HT1080 (cell line): ENCODE measurements at places on chromosomes 2 and 18. TPM values are rescaled to one million over a fixed set of nuclear protein-coding genes. Genes with fewer than 3 reads are reported as not detected.
A peak's percentile ranks its signal among the peaks of the same experiment; 100 is the strongest.

DNA sequence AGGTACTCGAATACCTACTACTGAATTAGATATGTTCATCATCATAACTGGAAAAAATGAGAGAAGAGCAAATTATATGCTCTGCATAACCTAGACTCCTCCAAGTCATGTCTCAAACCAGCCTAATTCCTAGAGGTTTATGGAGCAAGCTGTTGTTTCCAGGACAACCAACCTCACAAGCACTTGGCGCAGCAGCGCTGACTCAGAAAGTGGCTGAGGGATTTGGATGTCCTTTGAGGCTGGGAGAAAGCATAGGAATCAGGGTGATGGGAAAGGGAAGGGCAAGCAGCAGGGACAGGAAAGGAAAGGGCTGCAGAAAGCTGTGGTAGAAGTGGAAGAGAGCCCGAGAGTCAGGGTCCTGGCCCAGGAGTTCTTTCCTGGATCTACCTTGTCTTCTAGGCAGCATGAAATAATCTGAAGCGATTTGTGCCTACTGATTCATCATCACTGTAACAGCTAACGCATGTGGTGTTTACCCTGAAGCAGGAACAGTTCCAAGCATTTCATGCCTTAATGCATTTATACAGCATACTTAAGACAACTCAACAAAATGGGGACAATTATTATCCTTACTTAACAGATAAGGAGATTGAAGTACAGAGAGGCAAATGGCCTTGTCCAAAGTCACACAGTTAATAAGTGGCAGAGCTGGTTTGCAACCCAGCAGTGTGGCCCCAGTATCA is 3.7 kb downstream of the PLEK start:
- DNase-seq: peak; percentile 87

DNA sequence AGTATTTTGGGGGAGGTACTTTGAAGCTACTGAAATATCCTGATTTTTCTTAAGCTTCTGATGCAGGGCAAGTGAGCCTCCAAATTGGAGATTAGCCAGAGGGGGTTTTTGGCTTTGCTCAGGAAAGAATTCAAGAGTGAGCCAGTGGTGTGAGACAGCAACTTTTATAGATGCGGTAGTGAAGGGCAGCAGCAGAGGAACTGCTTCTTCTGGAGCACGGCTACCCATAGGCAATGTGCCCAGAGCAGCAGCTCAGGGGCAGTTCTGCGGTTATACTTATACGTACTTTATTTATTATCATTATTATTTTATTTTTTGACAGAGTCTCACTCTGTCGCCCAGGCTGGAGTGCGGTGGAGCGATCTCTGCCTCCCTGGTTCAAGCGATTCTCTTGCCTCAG is 19.8 kb upstream of the NT5DC4 start:
- DNase-seq: no peak

GRCh38 chr2:44267796-44268648 is 7.3 kb upstream of the SLC3A1 start:
- peak; percentile 38 for DNase-seq

DNA sequence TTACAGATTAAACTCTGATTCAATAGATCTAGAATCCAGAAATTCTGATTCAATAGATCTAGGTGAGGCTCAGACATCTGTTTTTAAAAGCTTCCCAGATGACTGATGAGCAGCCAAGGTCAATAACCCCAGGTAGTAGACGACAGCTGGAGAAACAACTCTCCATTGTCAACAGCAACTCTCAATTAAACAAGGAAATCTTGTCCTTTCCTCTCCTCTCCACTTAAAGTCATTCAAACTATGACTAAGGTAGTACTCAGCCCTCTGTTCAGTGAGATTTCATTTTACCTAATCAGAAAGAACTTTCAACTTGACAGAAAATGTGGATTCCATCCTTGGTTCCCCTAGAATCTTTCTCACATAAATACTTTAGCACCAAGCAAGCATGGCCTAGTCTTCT is 94.6 kb upstream of the SCG2 start:
- DNase-seq: peak; percentile 85

DNA sequence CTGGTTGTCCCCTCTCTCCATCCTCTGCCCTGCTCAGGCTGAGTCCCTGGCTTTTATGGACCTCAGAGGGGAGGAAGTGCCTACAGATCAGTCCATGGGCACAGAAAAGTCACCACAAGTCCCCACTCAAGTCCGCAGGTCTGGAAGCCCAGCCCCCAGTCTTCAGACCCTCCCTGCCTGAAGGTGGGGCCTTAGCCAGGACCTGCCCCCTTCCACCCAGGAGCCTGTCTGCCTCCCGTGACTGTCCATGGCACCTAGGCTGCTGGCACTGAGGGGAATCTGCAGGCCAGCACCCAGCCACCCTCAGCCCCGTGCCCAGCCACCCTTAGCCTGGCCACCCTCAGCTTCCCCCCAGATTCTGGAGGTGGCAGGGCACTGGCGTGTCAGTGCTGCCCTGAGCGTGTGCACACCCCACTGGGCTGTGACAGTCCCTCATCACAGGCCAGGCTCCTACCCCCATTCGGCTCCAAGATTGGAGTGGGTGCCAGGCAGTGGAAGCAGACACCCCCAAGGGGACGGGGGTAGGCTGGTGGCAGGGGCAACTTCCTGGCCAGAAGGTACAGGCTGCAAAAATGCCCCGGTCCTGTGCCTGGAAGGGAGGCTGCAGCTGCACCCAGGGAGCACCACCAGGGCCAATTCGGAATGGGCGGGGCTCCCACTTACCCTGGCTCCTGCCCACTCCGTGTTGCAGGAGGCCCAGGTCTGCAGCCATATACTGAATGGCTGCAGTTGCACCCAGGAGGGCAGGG is 154.7 kb upstream of the RMP24 start:
- no peak for DNase-seq

GRCh38 chr2:181973171-181973783 is 12.4 kb upstream of the PPP1R1C start:
- no peak for DNase-seq

DNA sequence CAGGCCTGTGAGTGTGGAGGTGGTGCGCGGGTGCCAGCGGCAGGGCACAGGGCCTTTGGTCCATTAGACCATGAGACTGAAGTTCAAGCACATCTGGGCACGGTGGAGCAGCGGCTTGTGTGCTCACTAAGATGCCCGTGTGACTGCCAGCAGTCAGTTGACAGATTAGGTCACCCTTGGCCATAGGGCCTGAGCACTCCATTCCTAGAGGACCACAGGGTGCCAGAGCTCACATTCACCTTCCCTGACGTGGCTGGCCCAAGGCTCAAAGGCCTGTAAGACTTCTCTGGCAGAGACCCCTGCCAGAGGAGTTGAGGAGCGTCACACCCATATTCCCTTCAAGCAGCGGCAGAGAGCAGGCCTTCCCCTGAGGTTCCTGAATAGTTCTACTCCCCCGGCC is 650 bp downstream of the LHCGR start:
- DNase-seq: no peak

- DNase-seq: peak; percentile 77
Observed at GRCh38 chr2:157839162-157839801, 36.8 kb downstream of the ACVR1 start.

DNA sequence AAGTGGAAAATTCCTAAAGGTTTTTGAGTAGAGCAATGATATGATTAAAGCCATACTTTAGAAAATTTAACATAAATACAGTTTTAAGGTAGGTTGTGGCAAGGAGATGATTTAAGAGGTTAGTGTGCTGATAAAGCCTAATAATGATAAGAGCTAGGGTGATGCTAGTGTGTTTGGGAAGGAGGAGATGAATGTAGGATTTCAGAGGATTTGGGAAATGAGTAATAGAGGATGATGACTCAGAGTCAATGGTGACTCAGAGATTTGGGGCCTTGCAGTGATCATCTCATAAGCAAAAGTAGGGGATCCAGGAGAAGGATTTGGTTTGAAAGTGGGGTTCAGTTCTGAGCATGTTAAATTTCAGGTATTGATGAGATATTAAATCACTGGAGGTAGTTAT is 23.3 kb downstream of the STAMBP start:
- DNase-seq: peak; percentile 95

GRCh38 chr2:43294973-43295603 is 68.7 kb upstream of the ZFP36L2 start:
- no peak for DNase-seq

DNA sequence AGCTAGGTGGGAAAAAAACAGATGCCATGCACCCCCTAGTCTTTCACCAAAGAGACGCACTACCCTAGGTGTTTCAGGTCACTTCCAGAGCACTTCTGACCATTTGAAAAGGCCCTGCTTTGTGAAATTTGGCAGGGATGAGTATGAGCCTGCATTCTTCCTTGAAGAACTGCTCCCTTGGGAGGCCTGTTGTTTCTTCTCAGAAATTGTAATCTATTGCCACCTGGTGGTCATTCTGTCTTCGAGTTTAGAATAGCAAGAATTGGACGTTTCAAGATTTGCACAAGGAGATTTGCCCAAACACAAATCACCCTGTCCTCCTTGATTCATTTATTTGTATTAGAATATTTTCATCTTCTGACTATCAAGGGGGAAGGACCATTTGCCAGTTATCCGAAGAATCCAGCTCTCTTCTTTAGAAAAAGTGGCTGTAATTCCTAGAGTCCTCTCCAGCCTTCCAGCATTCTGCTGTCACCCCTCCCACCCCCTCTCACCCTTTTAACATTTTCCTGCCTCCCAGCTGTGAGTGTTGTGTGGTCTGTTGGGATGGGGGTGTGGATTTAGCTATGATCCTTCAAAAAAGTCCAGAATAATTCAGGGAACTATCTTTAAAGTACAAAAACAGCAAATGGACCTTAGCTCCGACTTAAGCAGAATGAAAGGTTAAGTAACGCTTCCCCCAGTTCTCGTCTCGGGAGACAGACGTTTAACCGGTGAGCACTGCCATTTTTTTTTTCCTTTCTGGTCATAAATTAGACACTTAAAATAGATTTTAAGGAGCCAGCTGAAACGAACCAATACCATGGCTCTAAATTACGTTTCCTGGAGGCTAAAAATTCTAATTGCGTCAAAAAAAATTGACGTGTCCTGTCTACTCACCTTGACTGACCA is 3.7 kb upstream of the GAD1 start:
- DNase-seq: peak; percentile 57

- DNase-seq: no peak
Observed at GRCh38 chr2:227570615-227571014, 28.1 kb upstream of the SCYGR2 start.

GRCh38 chr2:15833731-15834130 is 106.6 kb upstream of the MYCN start:
- DNase-seq: no peak

- DNase-seq: no peak
Observed at GRCh38 chr18:44811572-44812125, 131.0 kb downstream of the SETBP1 start.

- peak; percentile 12 for DNase-seq
Observed at GRCh38 chr2:236512267-236512666, 57.4 kb upstream of the ACKR3 start.

DNA sequence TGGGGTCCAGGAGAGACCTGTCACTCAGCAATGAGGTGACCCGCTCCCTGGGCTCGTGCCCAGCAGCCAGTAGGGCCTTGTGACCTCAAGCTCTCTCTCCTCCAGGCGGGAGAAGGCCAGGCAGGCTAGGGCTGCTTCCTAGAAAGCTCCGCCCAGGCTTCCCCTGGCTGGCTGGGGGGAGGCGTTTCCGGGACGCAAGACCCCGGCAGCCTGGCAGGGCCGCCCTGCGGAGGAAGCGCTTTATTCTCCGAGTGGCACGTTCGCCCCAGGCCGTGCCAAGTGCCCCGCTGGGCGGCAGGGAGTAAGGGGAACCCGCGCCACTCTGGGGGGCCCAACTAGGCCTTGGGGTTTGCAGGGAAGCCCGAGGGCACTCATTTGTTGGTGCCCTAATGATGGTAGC is 21.2 kb upstream of the EPAS1 start:
- DNase-seq: no peak

- peak; percentile 98 for DNase-seq
Observed at GRCh38 chr2:77161009-77161408, 361.2 kb downstream of the LRRTM4 start.

GRCh38 chr18:74353169-74353775 is 37.6 kb downstream of the C18orf63 start:
- peak; percentile 74 for DNase-seq

DNA sequence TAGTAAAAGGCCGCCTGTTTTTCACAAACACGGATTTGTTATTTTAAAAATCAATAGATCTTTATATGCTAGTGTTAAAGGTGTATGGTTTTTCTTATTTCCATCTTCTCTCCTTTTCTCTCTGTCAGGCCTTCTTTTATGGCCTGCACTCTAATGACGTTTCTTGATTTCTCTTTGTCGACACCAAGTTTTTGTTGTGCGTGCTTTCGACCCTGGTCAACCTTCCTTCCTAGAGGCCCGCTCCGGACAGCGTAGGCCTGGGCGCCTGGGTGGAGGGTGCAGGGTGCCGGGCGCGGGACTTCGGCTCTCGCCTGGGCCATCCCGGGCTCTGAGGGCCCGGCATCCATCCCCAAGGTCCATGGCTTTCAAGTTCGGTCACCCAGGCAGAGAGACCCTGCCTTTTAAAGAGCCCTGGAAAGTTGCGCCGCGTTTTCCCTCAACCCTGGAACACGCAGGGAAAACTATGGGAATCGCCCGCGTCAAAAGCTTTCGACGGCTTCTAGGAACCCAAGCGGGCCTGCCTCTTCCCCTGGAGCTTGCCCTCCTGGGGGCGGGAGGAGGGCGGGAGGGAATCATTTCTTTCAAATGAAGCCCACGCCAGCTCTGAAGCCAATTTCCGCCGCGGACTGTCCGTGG is 4.1 kb upstream of the SATB2 start:
- no peak for DNase-seq

- no peak for DNase-seq
Observed at GRCh38 chr2:218028562-218029348, 26.0 kb upstream of the TNS1 start.

- peak; percentile 36 for DNase-seq
Observed at GRCh38 chr2:241636182-241637017, 558 bp downstream of the THAP4 start.

GRCh38 chr18:63559567-63560491 is 17.7 kb downstream of the SERPINB12 start:
- DNase-seq: no peak

GRCh38 chr2:147320146-147320545 is 524.7 kb upstream of the ACVR2A start:
- peak; percentile 7 for DNase-seq

- no peak for DNase-seq
Observed at GRCh38 chr2:240368781-240369331, 66.6 kb upstream of the GPC1 start.

- no peak for DNase-seq
Observed at GRCh38 chr18:52353589-52353988, 13.6 kb downstream of the DCC start.

Gene MRPS5
- 84.7 and 91.1 TPM in 2 replicates for total RNA-seq

Gene OTOS
- total RNA-seq: not detected in 2 replicates

Gene SLC20A1
- 225 and 403 TPM in 2 replicates for total RNA-seq

Gene PSMG2
- 87.7 and 103 TPM in 2 replicates for total RNA-seq

Gene BOK
- 21.6 and 22.8 TPM in 2 replicates for total RNA-seq

Gene SCYGR8
- not detected in 2 replicates for total RNA-seq

Gene ITPRIPL1
- total RNA-seq: 0.23 and 0.73 TPM in 2 replicates

Gene CPO
- total RNA-seq: 0.10 TPM in 1 of 2 replicates, not detected in the other

Gene SOX11
- not detected in 2 replicates for total RNA-seq

Gene MYOM1
- not detected in 2 replicates for total RNA-seq

Gene FNDC4
- 0.88 and 1.2 TPM in 2 replicates for total RNA-seq

Gene EFR3B
- total RNA-seq: 3.9 and 5.6 TPM in 2 replicates

Gene USP40
- 27.8 and 28.0 TPM in 2 replicates for total RNA-seq

Gene DAPL1
- total RNA-seq: not detected in 2 replicates

Gene MALL
- total RNA-seq: 0.07 and 0.77 TPM in 2 replicates
